Right hindlimb (tissue), 1 donor: ENCODE measurements at places on chromosomes 6 and 20.

DNA sequence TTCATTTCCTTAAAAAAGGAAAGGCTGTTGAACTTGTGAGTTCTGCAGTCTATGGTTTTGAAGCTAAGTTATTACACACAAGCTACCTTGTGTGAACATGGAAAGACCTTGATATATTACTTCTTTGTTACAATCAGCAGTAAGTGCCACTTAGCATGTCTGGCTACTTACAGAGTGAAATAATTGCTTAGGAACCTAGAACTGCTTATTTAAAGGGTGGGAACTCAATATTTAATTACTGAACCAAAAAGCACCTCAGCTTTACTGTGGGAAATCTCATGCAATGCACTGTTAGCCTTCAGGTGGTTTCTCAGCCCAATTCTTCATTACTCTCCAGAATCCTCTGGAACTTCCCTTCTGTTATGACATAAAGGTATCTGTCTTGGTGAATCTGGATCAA is 17.9 kb downstream of the PERP start:
- no peak for DNase-seq

- no peak for DNase-seq
Measured at GRCh38 chr6:21639316-21639715, 45.8 kb downstream of the SOX4 start.

DNA sequence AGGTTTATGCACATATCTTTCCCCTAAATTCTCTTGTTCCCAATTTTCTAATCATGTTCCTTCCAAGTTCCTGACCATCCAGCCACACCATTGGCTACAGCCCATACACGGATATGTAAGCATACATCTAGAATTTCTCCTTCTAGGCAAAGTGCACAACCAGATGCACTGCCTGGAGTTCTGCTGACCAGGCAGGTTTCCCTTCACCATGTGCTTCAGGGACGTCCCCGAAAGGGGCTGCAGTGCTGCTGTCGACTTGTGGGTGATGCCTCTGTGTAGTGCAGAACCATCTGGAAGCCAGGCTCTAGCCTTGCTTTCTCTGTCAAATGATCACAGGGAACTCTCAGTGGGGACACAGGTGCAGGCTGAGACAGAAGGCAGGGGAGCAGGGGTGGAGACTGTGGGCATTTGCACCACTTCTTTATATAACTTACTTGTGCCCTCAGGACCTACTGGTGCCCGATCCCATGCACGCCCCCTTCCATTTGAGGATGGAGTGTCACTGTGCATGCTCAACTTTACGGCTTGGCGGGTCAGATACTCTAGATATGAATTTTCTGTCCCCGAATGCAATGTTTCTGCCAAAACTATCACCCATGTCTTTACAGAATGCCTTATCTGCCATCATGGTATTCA is 37.5 kb upstream of the SMOC2 start:
- no peak for DNase-seq

- DNase-seq, result no peak
Measured at GRCh38 chr20:52783769-52784168, 188.4 kb upstream of the TSHZ2 start.

DNA sequence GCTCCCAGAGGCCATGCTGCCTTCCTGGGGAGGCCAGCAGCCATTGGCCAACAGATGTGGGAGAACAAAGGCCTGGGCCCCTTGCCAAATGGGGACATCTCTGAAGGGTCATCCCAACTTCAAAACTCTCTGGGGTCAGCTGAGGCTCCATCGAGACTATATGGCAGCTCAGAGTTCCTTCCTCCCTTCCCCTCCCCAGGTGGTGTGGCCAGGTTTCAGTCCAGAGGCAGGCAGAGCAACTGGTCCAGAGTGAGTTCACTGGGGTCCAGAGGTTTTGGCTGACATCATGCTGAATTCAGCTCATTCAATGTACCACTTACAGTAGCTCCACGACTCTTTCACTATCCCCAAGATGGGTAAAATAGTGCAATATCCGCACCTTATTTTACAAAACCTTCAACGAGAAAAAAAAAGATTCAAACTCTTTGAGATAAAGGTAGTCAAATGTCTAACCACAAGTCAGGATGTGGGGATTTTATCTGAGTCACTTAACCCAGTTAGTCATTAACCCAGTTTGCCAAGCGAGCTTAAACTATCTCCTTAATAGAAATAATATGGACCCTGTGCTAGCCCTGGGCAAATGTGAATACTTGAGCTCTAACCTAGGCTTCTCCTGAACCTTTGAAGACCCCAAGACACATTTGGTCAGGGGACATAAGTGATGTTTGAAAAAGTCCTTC is 108.4 kb upstream of the PLEKHG1 start:
- DNase-seq, result no peak

DNA sequence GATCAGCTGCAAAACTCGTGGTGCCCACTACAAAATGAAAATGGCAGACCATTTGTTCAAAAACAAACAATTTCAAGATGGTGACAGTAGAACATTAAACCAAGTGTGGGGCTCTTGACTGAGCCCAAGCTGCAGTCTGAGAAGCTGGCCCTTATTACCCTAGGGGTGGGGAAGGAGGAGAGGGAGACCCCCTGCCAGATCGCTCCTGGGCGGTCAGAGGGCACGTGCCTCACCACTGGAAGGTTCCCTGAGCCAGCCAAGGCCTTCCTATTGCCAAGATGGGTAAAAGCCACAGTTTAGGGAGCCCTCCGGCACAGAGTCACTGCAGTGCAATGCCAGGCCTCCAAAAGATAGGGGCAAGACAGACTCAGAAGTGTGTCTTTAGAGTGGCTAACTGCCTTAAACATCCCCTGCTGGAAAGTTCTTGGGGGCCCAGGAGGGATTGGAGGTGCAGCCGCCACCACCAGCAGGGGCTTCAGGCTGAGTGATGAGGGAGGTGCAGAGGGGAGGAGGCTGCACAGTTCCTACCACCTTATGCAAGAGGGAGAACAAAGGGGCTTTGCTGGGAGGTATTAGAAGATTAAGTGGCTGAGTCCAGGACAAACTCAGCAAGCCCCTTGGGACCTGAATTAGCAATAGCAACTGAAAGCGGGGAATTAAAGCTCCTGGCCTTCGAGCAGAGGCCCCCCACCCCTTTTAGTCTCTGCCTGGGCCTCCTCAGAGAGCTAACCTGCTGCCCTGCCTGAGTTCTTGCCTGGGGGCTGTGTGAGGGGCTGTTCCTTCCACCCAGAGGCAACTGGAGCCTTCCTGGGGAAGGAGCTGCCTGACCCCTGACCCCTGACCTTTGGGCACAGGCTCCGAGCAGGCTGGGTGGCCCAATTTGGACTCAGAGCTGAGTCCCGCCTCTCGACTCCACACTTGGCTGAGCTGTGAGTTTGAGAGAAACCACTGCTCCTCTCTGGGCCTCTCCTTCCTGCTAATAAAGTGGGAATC is 88.4 kb downstream of the VEGFA start:
- DNase-seq, result no peak

DNA sequence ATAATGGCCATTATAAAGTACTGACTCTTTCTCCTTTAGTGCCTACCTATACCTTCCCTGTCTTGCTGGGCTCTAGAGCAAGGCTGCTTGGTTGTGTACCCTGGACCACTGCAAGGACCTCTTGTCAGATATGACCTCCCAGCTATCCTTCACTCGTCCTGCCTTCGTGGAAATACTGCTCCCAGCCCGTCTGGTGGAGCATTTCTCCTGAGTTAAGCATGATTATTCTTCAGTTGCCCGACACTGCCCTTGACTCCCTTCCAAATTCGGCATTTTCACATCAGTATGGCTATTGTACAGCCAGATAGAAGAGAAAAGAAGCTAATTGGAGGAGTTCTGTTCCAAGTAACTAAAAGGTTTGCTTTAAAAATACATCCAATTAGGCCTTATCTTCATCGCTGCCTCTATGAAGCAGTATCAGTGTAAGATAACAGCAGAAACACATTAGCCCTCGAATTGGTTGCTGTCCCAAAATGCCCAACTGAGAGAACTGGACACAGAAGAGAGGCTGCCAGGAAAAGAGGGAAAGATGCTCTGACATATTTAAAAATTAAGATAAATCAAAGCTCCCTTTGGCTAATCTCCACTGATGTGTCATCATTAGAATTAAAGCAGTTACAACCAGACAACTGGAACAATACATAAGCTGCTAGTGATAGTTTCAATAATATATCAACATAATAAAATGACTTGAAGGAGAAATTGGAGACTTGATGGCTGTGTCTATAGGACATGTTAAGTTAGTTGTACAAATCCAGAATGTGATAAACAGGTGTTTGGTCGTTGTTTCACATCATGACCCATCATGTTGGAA is 54.4 kb downstream of the OPRM1 start:
- DNase-seq, result no peak

GRCh38 chr20:2335096-2335870 is 39.5 kb downstream of the TGM3 start:
- DNase-seq, result no peak

DNA sequence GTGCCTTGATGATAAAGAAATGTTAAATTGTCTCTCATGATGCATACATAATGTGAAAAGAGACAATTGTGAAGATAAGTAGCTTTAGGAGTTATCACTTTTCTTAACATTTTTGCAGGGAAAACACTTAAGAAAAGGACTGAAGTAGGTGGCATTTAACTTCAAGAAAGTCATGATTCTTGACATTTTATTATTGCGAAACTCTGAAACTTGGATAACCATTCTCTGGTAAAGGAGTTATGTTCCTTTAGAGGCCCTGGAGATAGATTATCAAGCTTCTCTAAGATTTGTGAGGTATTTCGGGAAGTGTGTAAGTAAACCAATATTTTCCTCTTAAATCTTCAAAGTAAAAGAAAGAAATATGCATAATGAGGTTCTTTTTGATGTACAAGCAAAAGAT is 38.5 kb downstream of the HTR1B start:
- no peak for DNase-seq

- DNase-seq, result no peak
Measured at GRCh38 chr6:134436950-134437349, 119.0 kb upstream of the SGK1 start.

- DNase-seq, result no peak
Measured at GRCh38 chr6:11788043-11788442, 9.4 kb upstream of the ADTRP start.

GRCh38 chr6:12957321-12958051 is 240.9 kb downstream of the PHACTR1 start:
- peak; percentile 78 for DNase-seq

DNA sequence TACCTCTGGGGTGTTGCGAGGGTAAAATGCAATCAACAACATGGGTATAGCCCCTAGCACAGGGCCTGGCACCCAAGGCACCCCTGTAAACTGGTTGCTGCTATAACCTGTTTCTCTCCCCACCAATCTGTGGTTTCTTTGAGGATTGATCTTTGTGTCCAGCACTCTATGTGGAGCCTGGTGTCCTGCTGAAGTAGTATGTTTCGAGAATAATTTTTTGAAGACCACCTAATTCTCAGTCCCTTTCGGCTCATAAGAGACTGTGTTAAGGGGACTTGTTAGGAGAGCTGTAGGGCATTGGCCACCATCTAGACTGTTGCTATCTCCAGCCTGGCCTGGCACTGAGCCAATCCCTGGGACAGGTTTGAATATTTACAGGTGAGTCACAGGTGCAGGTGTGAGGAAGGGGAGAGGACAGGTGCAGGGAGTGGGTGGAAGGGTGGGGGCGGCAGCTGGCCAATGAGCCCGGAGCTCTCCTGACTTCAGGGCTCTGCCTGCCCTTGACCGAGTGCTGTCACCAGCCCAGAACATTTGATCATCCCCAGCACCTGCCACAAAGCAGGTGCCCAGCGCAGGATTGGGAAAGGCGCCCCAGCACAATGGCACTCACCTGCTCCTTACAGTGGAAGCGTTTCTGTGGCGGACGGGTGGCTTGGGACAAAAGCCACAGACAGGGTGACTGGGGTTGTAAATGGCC is 8.1 kb upstream of the C20orf144 start:
- DNase-seq, result peak; percentile 34

- no peak for DNase-seq
Measured at GRCh38 chr6:150756173-150756572, 109.3 kb upstream of the MTHFD1L start.

DNA sequence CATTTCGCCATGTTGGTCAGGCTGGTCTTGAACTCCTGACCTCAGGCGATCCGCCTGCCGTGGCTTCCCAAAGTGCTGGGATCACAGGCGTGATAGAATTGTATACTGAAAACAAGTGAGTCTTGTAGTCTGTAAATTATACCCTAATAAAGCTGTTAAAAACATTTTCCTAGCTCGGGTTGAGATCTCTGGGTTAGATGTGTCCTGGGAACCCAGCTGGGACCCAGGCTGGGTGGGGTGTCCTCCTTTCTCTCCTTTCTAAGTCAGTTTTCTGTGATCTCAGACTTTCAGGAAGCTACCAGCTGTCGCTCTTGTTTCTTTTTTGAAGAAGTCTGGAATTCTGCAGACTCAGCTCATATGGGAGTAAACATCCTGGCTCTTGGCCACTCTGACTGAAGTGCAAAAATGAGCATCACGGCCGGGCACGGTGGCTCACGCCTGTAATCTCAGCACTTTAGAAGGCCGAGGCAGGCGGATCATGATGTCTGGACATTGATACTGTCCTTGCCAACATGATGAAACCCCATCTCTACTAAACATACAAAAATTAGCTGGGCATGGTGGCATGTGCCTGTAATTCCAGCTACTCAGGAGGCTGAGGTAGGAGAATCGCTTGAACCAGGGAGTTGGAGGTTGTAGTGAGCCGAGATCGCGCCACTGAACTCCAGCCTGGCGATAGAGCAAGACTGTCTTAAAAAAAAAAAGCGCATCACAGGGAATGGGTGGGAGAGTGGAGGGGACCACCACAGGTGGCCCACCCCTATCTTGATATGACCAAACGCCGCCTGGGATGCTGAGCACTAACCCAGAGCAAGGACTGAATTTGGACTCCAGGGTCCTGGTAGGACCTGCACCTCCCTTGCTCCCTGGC is 9.9 kb upstream of the PCIF1 start:
- DNase-seq, result no peak

- no peak for DNase-seq
Measured at GRCh38 chr6:139882234-139882633, 507.8 kb upstream of the CITED2 start.

DNA sequence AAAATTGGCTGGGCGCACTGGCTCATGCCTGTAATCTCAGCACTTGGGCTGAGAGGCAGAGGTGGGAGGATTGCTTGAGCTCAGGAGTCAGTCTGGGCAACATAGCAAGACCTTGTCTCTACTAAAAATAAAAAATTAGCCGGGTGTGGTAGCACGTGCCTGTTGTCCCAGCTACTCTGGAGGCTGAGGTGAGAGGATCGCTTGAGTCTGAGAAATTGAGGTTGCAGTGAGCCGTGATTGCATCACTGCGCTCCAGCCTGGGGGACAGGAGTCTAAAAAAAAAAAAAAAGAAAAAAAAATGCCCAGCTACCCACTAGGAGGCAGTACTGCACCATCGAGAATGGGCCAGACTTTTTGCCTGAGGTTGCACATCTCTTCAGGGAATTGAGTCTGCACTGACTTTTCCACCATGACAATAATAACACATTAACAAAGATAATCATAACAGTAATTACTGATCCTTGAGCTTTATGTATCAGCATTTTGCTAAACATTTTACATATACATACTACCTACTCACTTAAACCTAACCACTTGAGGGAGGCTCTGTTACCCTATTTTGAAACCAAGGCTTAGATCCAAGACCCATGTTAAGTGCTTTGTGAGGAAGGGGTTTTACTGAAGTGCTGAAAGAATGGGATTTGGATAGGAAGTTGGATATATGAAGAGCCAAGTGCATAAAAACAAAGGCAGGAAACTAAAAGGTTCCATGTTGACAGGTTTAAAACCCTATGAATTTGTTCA is 21.0 kb downstream of the SRSF3 start:
- no peak for DNase-seq
